Jurkat, Clone E6-1 (cell line): ENCODE measurements at places on chromosomes 16 and 17.
A peak's percentile ranks its signal among the peaks of the same experiment; 100 is the strongest.

GRCh38 chr17:57599271-57600045, 145.6 kb downstream of the CCDC182 start:
- DNase-seq = peak; percentile 40

DNA sequence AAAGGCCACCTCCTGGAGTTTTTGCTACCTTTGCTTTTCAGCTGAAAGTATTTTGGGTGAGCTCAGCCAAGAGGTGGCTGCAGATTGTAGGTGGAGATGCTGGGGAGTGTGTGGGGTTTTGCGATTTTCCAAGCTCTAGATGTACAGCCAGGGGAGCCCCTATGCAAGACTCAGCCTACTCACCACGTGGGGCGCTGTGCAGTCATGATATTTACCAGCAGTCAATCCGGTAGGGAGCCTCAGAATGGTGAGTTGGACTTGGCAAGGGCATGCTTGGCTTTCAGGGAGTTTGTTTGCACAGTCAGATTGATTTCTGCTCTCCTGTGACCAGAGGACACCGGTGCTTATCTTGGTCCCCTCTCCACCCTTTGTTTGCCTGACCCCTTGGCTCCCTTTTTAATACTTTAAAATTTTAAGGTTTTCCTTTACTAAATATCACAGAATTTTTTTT, 175.3 kb downstream of the UTP18 start:
- peak; percentile 60 for DNase-seq

GRCh38 chr17:55996826-55997225, 156.4 kb upstream of the ANKFN1 start:
- DNase-seq = no peak

GRCh38 chr17:29165800-29166506, 14.2 kb downstream of the MYO18A start:
- no peak for DNase-seq
